Forelimb muscle (tissue), 1 donor: ENCODE measurements at places on chromosomes 16 and 17. TPM values are rescaled to one million over a fixed set of nuclear protein-coding genes. Genes with fewer than 3 reads are reported as not detected.

The CD300LB gene
- polyA plus RNA-seq: 0.20 TPM

The AOC3 gene
- polyA plus RNA-seq: 13.3 TPM

The ACBD4 gene
- 4.9 TPM for polyA plus RNA-seq

The NEK8 gene
- polyA plus RNA-seq: 3.3 TPM

The CCT6B gene
- polyA plus RNA-seq: 2.5 TPM

The CCDC200 gene
- 10.0 TPM for polyA plus RNA-seq

The KRT16 gene
- polyA plus RNA-seq: not detected

The TM4SF5 gene
- polyA plus RNA-seq: not detected
